ENCODE measurements at places on chromosomes 6 and 20.
A peak's percentile ranks its signal among the peaks of the same experiment; 100 is the strongest.

- DNase-seq: no peak
Observed at GRCh38 chr6:38163186-38164130, 343.9 kb downstream of the ZFAND3 start.

- DNase-seq: peak; percentile 52
Observed at GRCh38 chr6:118650582-118651281, 659 bp downstream of the CEP85L start.

DNA sequence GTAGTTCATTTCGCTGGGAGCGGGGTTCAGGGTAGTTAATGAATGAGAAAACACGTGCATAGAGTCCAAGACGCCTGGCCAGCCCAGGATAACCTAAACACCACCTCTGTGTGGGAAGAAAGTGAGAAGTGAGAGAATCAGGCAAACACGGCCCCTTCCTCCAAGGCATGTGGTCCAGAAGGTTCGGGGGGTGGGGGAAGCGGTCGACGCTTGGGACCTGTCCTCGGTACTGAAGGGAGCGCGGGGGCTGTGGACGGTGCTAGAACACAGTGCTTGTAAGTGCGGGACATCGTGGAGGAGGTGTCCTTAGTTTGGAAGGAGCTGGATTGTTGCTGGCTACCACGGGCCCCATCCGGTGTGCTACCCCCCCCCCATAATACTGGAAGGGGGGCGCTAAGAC, 1.7 kb upstream of the VSTM2L start:
- DNase-seq: no peak

DNA sequence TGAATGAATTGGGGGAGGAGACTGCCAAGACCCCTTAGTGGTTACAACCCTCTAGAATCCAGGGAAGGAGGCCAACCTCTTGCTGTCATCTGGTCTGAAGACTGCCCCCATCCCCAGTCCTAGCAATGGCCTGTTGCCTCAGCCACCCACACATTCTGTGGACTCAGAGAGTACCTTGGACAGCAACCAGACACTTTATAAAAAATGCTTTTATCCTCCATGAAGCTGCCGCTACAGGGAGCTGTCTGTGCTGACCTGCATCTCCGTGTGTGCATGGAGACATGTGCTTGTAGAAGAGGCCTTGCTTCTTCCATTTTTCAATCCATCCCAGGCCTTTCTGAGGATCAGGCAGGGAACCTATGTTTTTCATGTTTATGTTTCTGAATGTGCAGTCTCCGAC, 15.2 kb downstream of the CDH22 start:
- no peak for DNase-seq

DNA sequence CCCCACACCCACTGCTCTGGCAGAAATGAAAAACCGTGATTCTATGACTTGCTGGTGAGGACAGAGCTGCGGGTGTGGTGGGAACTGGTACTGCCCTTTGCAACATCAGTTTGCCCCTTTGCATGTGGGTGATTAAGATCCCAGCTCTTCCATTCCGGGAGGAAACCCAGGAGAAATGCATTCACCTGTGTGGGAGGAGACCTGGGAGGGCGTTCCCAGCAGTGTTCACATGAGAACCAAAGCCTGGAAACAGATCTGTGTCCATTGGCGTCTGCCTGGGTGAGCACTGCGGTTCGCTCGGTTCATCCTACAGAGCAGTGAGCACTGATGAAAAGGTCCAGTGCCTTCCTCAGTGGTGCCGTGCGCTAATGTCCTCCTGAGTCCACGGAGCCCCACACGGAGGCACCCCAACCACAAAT, 89.7 kb downstream of the SMOC2 start:
- no peak for DNase-seq

DNA sequence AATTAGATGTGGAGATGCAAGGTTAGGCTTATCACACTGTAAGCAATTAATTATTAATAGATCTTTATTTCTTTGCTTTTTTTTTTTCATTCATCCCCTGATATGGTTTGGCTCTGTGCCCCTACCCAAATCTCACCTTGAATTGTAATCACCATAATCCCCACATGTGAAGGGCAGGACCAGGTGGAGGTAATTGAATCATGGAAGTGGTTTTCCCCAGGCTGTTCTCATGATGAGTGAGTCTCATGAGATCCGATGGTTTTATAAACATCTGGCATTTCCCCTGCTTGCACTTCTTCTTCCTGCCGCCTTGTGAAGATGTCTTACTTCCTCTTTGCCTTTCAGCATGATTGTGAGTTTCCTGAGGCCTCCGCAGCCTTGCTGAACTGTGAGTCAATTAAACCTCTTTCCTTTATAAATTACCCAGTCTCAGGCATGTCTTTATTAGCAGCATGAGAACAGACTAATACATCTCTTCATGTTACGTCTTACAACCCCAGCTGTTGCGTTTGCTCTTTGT, 333.8 kb downstream of the CDH26 start:
- no peak for DNase-seq

DNA sequence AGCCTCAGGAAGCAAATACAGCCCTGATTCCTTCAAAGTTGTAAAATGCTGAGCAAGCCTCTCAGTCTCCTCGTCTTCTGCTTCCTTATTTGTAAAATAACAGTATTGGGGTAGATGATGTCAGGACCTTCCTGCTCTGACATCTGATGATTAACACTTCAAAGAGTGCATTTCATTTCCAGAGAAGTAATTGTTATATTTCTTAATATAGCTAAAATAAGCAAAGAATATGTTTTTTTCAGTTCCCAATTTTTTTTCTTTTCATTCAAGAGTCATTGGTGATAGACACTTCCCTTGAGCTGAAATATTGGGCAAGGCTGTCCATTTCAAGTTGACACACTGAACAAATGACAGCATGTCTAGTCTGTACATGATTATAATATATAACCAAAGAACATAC, 53.4 kb downstream of the SLX4IP start:
- DNase-seq: no peak

GRCh38 chr6:158624684-158625682, 19.6 kb downstream of the DYNLT1 start:
- no peak for DNase-seq

DNA sequence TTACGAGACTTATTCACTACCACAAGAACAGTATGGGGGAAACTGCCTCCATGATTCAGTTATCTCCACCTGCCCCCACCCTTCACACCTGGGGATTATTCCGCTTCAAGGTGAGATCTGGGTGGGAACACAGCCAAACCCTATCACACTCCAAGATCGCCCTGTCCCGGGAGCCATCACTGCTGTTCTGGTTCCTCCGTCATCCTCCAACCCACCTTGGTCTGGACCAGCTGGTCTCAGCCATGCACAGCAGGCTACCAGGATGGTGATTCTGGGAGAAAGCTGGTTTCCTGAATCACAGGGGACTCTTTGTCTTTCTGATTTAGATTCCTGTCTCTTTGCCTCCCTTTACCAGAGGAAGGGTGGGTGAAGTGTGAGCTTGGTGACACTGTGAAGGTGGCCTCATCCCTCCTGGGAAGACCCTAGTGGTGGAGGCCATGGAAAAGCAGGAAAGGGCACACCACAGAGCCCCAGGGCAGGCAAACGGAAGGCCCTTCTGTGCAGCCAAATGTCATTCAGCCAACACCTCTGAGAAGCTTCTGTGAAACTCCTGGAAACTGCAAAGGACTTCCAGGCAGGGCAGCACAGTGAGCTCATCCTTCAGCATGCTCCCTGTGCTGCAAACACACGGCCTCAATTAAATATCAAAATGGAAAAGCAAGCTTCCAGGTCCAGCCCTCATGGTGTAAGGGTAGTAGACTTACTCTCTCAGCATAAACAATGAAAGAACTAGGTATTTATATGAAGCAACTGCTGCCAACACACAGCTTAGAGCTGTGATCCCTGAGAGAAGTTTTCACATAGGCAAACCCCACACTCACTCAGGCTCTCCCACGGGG, 169.8 kb downstream of the ANKRD60 start:
- DNase-seq: no peak

DNA sequence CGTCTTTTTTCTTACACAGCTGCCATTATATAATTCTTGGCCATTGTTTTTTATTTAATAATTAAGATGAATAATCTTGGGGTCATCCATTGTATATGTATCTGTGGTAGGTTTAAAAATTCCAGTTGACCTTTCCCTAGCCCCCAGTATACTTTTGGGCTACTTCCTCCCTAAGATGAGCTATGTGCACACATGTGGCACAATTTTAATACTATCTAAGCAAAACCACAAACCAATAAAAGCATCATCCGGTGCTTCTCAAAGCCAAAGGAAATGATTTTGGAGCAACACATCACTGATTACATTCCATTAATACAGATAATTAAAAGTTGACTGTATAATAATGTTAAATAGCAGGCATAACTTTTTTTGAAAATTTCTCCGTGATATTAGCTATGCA, 161.2 kb downstream of the ATXN1 start:
- DNase-seq: no peak

DNA sequence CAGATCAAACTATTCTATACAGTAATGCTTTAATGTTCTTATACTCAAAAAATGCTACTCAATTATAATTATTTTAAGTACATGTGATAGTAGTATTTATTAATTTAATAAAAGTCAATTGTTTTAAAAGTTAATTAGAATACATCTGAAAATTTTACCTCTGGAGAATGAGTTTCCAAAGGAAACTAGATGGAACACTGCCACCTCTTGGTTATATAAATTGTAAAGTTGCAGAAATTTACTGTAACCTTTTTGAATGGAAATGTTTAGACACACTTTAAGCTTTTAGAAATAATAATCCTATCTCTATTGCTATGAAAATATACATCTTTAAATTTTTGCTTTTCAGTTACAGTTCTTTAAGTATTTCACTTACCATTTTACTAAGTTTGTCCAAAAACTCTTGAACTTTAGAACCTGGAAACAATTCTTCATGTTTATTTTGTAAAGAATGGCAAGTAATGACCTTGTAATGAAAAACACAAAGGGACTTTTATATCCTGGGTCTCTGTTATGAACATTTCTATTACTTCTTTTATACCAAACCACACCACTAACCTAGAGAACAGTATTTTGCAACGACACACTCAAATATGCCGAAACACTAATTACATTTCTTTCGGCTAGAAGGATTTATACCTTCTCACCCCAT, 10.9 kb upstream of the BMP5 start:
- no peak for DNase-seq

DNA sequence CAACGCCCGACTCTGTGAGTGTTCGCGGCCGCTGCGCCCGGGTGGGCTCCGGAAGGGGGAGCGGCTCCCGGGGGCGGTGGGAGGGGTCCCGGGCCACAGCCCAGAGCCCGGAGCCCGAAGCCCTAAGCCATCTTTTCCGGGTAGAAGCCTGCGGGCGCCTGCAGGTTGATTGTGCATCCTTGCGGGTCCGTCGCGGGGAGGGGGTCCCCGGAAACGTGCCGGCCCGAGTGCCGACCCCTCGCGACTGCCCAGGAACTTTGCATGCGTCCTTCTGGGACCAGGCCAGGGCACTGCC, 413 bp downstream of the PTPRA start:
- DNase-seq: peak; percentile 69

DNA sequence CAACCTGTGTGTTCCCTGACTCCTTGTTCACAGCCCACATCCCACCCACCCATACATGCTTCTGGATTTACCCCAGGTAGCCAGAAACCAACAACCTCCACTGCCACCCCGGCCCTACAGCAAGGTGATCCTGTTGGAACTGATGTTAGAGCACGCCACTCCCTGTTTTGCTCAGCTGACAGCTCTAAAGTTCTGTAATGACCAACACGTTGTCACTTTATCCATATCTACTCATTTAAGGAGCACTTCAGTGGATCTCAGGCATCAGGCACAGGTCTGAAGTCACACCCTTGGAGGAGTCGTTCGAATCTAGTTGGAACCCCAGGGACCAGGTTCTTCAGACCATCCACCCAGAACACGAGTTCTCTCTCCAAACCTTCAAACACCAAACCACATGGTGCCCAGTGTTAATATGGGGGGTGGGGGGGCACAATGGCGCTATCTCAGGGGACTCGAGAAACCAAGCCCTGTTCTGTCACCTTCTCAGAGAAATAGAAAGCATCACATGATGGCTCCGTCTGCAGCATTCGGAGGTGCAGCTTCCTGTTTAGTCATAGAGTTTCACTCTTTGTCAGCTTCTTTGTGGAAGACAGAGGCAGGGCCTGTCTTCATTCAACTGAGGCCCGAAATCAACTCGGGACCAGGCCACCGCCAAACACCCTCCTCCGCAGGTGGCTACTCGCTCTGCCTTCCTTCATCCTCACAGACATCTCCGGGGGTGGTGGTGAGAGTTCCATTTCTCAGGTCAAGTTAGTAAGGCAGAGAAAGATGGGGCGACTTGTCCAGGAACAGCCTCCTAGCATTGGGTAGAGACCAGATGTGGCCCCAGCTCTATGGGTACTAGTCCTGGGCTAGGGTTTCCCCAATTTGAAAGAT, 142.2 kb downstream of the NFATC2 start:
- DNase-seq: peak; percentile 76

DNA sequence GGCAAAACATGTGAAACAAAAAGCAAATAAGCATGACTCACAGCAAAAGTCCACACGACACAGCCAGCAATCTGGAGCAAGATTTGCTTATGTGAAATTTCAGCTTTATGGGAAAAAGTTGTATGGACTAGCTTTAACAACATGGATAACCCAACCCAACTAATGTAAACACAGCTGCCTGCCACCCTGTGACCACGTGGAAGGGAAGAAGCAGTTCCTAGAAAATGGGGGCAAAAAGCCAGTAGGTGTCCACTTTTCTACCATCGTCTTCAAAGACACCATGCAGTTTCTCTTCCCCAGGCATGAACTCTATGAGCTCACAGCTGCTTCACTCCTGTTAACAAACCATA, 425.4 kb upstream of the RNF217 start:
- DNase-seq: no peak

DNA sequence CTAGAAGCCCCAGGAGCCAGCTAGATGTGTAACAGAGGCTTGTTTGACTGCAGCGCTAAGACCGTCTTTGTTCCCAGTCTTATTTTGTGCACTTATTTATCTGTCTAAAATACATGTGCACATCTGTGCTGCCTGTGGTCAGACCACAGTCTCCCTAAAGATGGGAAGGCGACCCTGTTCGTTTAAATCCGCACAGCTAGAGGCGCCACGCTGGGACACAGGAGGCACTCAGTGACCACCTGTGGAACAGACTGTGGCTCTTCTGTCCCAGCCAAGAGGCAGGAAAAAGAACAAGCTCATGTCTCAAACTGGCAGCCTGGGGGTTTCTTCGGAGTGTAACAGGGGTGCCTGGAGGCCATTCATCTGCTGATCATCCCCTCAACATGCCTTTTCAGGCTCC, 66.8 kb downstream of the CPNE5 start:
- no peak for DNase-seq

DNA sequence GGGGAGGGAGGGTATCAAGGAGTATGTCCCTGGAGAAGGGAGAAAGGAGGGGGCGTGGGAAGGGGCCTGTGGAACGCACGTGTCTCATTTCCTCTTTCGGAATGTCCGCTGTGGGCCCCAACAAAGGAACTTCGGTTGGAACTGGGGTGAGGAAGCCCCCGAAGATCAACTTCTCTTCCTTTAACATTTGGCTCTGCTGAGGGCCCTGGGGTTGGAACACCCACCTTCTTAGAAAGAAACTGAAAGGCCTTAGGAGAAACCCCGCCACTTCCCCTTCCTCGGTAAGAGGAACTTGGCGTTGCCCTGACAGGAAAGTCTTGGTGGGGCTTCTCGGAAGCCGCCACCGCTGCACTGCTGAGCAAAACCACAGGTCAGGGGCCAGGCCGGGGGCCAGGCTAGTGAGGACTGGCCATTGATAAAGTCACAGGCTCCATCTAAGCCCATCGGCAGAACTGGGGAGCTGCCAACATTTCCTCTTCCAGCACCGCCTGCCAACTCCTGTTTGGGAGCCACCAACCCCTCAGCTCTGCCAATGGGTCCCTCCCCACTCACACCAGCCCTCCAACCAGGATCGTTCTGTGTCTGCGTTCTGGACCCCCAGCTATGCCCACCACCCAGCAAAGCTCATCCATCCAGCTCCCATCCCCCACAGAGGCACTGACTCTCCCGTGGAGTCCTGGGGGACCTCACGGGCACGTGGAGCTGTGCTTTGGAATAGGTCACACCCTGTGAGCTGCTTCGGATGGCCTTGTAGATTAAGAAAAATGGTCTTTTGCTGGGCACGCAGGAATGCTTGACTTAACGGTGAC, 44.8 kb downstream of the FGD2 start:
- DNase-seq: peak; percentile 76
